ENCODE measurements at places on chromosomes 6 and 20. TPM values are rescaled to one million over a fixed set of nuclear protein-coding genes. Genes with fewer than 3 reads are reported as not detected.

Gene PKIB
- 2.6 TPM for total RNA-seq

Gene NOTCH4
- 18.2 TPM for total RNA-seq

Gene SUMO4
- 2.0 TPM for total RNA-seq

Gene SOD2
- 196 TPM for total RNA-seq

Gene RAB5IF
- 72.8 TPM for total RNA-seq

Gene TNF
- total RNA-seq = not detected

Gene RSPO4
- not detected for total RNA-seq

All from prostate gland (tissue), 2 donors.